ENCODE measurements at places on chromosomes 1 and 21. TPM values are rescaled to one million over a fixed set of nuclear protein-coding genes. Genes with fewer than 3 reads are reported as not detected.

Gene GPR37L1
- 0.05 TPM for total RNA-seq

Gene ZBED6
- 7.9 TPM for total RNA-seq

Gene KRTAP19-3
- total RNA-seq, result not detected

Gene IL22RA1
- not detected for total RNA-seq

Gene IGSF21
- total RNA-seq, result not detected

Gene IQGAP3
- 1.5 TPM for total RNA-seq

Gene SPRR2G
- not detected for total RNA-seq

Gene TMEM269
- not detected for total RNA-seq

Gene CNN3
- 648 TPM for total RNA-seq
